ENCODE measurements at places on chromosomes 3 and 15.

- DNase-seq: no peak
Measured at GRCh38 chr3:24225385-24225950, 269.2 kb downstream of the THRB start.

DNA sequence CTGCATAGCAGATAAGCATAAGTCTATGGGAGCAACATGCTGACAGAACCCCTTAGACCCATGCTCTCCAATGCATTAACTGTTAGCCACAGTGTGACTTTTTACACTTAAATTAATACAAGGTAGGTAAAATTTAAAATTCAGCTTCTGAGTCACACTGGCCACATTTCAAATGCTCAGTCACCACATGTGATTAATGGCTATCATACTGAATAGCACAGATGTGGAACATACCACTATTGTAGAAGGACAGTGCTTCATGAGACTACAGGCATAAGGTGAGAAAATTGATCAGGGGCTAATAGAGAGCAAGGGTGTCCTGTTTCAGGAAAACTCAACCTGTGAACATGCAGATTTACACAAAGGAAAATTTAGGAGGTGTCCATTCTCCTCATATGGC, 357.0 kb upstream of the SEMA6D start:
- DNase-seq: no peak

DNA sequence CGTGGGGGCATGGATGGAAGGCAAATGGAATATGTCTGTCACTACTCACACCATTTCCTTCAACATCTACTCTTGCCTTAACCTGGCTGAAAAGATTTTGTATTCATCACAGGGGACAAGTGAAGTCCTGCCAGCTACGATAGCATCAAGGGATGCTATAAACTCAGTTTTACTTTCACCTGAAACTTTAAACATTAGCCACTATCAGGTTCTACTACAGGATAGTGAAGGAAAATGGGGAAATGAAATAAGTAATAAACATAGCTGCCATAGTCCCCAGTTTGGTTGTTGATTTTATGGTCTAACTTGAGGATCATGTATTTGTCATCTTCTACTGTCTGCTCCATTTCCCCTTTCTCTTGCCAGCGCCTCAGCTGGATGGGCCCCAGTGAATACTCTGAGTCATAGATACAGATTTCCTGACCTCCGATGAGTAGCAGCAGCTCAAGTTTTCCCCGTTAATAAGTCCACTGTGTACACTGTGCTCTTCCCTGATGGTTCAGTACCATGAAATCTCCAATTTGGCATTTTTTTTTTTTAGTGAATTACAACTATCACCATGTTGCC, 338.2 kb upstream of the SLCO3A1 start:
- DNase-seq: no peak

GRCh38 chr3:89368846-89369245, 261.4 kb downstream of the EPHA3 start:
- no peak for DNase-seq

- DNase-seq: no peak
Measured at GRCh38 chr3:129961141-129961541, 13.4 kb upstream of the TRH start.

DNA sequence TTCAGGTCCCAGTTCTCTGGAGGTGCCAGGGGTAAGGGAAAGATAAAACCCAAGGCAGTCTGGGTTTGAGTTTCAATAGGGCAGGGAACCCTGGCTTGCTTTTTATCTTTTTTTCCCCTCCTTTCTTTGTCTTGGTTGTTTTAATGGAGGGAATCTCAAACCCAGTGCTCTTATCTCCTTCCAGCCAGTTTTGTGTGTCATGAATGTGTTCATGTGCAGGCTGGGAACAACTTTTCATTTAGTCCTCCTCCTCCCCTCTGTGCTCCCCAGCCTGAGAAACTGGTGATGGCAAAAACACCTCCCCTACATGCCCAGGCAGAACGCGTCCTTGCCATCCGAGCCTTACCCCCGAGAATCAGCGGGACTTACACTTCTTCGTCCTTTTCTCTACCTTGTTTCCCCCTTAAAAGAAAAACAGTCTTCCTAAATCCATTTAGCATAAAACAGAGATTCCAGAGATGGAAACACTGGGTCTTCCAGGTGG, 10.9 kb downstream of the SEMA3G start:
- DNase-seq: no peak

DNA sequence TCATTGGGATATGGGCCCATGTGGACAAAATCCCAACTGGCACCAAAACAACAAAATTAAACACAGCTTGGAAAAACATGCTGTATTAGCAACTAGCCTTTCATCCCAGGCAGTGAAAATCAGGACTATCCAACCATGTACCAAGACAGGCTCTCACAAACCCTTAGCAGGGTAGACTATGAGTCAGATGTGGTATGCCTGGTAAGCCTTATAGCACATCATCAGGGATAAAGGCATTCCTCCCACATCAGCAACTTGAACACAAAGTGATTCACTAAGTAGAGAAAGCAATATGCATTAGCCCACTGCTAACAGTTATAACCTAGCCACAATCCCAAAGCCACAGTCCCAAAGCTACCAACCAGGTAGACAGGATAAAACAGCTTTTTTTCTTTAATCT, 8.0 kb downstream of the CEP152 start:
- DNase-seq: no peak

DNA sequence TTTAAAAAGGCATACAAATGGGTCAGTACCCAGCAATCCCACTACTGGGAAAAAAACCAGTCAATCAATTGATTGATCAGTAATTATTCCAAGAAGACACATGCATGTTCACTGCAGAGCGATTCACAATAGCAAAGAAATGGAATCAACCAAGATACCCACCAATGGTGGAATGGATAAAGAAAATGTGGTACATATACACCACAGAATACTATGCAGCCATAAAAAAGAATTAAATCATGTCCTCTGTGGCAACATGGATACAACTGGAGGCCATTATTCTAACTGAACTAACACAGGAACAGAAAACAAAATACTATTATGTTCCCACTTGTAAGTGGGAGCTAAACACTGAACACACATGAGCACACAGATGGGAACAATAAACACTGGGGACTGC, 103.1 kb downstream of the DLG1 start:
- no peak for DNase-seq

GRCh38 chr3:16504242-16504641, 9.3 kb downstream of the RFTN1 start:
- no peak for DNase-seq

DNA sequence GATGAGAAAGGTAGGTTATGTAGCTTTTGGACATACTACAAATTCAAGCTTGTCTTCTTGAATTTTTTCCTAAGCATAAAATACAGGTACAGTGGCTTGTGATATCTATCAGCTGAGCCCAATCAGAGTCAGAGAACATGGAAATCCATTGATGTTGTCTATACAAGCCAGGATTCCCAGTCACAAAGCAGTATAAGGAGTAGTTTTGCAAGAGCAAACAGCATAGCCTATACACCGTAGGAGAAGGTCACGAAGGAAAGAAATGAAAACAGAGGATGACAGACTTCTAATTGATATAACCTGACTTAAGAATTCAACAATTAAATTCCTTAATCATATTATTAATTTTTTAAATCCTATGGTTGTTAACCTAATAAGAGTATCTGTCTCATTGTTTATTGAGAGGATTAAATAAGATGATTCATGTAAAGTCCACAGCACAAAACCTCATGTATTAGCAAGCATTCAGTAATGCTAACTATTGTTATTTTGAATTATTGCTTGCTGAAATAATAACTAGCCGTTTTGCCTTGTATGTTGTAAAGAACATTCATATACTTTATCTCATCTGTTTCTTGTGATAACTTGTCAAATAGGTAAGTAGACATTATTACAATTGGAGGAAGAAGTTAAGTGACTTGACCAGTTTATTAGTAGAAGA, 276.6 kb upstream of the ZPLD1 start:
- no peak for DNase-seq

DNA sequence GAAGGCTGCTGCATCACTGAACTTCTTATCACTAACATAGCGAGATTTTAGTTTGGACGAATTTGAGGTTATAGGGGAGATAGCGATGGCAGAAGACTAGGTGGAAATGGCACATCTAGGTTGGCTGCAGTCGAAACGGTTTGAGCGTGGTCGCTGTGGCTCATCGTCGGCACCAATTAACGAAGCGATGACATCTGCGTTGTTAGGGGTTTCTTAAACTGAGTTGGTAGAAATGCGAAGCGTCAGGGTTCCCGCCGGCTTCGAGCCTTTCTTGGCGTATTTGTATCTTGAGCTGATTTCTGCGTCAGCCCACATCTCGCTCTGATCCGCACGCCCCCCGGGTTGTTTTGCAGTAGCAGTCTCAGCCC, 319 bp downstream of the LNP1 start:
- DNase-seq: peak; percentile 9

- DNase-seq: no peak
Measured at GRCh38 chr3:23055733-23056376, 147.3 kb upstream of the UBE2E2 start.

GRCh38 chr3:42819351-42819965, 10.2 kb downstream of the ACKR2 start:
- no peak for DNase-seq

- no peak for DNase-seq
Measured at GRCh38 chr3:161107311-161107710, 2.2 kb upstream of the B3GALNT1 start.

DNA sequence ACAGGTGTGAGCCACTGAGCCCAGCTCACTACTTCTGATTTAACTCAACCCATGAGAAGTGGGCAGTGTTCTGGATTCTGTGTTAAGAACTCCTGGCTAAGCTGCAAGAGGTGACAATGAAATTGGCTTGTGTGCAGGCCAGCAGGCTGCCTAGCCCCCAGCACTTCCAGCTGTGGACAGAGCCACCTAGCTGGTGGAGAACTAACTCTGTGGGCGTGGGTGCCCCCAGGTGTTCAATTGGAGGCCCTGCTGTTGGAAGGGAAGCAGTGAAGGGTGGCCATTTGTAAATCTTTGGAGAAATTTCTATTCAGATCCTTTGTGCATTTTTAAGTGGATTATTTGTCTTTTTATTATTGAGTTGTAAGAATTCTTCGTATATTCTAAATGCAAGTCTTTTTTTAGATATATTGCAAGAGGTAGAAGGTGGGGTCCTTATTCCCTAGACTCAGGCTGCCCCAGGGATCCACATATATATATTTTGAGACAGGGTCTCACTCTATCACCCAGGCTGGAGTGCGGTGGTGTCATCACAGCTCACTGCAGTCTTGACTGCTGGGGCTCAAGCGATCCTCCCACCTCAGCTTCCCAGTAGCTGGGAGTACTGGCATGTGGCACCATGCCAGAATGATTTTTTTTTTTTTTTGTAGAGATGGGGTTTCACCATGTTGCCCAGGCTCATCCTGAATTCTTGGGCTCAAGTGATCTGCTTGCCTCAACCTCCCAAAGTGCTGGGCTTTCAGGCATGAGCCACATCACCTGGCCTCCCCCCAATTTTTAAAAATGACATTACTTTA, 7.2 kb upstream of the SCAMP5 start:
- peak; percentile 28 for DNase-seq

DNA sequence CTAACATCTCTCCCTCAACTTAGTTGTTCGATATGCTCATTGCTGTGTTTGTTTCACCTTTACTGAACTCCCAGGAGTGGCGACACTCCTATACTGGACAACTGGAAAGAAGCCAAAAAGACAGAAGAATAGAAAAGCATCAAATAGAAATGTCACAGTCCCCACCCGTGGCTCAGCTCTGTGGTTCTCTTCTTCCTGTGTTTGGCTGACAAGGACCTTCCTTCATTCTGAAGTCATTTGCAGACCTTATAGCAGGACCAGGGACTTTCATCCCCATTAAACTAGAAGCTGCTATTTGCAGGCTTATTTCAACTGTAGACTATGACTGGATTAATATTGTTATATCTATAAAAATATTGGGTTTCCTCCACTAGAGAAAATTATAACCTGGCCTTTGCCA, 125.9 kb downstream of the NECTIN3 start:
- DNase-seq: no peak

GRCh38 chr3:187044206-187044605, 95.1 kb downstream of the RPL39L start:
- DNase-seq: no peak

DNA sequence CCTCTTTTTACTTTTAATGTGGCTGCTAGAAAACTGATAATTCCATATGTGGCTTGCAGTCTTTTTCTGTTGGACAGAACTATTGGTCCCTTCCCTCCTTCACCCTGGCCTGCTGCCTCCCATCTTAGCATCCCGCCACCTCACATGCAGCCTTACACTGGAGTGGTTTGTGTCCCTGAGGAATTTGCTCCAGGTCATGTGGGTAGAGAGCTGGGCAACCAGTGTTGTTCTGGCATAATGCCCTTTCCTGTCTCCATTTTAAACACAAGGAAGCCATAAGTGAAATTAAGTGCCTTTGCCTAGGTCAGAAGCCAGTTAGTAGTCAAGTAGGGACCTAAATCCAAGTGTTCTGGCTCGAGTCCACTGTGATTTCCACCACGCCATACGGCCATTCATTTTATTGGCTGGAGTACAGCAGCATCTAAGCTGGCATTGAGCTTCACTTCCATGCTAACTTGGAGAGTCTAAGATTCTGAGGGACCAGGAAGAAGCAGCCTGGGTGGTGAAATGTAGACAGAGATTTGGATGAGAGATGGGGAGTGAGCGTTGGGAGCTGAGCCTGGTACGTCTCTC, 46.0 kb upstream of the PLXNA1 start:
- no peak for DNase-seq

- no peak for DNase-seq
Measured at GRCh38 chr3:11779626-11780025, 67.1 kb downstream of the TAMM41 start.

DNA sequence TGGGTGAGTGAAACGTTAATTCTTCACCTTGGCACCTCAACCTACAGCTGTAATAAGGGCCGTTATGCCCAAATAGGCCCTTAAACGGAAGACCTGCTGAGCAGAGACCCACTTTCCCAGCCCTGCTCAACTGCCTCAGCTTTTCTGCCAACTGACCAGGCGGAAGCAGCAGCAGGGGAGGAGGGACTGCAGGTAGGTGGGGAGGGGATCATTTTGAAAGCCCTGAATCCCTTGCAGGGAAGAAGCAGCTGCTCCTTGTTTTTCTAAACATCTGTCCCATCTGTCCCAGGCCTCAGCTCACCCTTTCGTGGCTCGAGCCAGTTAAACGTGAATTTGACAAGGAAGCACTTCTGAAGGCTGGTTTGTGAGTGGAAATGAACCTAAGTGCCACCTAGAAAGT, 978 bp upstream of the CMC1 start:
- no peak for DNase-seq

DNA sequence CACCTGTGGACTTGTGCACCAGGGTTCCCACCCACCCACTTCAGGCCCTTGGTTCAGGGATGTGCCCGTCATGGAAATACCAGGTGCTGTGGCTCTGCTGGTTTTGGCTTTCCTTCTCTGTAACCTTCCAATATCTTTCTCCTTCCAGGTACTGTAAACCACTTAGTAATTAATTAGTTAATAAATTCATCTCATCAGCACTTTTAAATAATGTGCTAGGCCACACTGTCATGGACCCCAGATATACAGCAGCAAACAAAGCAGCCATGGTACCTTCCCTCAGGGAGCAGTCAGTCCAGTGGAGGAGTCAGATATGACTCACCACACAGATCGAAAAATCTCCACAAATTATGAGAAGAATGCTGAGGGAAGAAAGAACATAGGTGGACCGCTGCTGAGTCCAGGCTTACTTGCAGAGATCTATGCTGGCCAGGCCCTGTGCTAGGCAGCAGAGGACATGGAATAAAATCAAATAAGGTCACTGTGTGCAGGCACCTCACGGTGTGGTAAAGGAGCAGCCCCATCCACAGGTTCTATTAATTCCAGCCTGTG, 6.8 kb upstream of the GATA2 start:
- no peak for DNase-seq
